WERI-Rb-1 (cell line): ENCODE measurements at places on chromosomes 11 and 22.

DNA sequence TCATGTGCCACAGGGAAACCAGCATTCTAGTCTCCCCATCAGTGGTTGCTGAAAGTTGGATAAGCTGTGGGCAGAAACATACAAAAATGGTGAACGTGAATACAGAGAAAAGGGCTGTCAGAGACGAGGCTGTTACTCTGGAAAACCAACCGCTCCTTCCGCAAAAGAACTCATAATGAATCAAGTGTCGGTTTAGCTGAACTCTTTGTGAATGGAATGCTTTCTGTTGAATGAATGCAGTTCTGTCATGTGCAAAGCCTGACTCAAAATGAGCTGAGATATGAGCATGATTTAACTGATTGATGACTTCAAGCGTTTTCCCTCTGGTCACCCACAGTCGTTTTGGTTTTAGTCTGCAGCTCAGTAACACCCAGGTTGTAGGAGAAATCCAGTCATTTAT lies 298.3 kb downstream of the ETS1 start:
- no peak for DNase-seq

DNA sequence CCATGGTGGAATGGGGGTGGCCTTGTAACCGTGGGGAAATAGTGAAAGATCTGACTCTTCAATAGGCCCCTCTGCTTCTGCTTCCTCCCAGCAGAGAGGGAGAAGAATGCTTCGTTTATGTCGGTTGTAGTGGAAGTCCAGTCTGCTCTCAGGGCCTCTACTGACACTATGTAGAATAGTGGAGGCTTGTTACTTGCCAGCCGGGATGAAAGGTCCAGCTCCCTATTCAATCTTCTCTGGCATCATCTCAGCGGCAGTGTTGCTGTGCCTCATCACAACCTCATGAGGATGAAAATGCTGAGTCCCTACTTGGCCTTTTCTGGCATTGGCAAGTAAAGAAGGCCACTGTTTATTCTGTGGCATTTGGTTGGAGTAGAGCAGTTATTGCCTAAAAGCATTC lies 820.9 kb upstream of the TENM4 start:
- DNase-seq: no peak

DNA sequence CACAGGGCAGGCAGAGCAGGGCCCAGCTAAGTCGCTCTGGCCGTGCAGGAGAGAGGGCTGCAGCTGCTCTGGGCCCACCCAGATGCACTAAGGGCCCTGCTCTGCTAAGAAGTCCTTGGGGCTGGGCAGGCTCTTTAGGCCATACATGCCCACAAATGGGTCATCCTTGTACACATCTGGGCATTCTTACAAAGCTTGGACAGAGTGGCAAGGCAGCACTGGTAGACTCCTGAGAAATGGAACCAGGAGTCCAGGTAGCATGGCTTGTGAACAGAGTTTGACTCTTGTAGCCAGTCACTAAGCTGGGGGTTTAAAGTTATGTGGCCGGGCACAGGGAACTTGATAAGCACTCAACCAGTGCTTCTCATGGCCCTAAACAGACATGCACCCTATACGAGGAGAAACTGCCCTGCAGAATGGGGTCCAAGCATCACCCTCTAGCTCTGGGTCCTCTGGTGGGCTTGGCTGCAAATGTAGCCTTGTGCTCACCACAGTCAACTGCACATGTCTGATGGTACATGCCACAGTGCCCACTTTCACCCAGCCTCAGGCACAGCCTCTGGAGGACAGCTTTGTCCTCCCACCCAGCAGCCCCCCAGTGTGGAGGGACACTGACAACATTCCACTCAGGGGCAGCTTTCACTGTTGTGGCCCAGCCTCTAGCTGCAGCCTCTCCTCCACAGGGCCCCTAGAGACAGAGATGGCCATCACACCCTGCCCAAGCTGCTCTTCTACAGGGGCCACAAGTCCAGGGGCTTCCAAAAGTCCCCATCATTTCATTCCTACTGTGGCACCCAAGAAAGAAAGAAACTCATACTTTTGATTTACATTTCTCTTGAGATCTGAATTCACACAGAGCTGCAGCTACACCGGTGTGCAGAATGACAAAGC lies 75.2 kb downstream of the DGCR2 start:
- DNase-seq: no peak

GRCh38 chr11:93392867-93393266 lies 62.3 kb downstream of the DEUP1 start:
- no peak for DNase-seq

DNA sequence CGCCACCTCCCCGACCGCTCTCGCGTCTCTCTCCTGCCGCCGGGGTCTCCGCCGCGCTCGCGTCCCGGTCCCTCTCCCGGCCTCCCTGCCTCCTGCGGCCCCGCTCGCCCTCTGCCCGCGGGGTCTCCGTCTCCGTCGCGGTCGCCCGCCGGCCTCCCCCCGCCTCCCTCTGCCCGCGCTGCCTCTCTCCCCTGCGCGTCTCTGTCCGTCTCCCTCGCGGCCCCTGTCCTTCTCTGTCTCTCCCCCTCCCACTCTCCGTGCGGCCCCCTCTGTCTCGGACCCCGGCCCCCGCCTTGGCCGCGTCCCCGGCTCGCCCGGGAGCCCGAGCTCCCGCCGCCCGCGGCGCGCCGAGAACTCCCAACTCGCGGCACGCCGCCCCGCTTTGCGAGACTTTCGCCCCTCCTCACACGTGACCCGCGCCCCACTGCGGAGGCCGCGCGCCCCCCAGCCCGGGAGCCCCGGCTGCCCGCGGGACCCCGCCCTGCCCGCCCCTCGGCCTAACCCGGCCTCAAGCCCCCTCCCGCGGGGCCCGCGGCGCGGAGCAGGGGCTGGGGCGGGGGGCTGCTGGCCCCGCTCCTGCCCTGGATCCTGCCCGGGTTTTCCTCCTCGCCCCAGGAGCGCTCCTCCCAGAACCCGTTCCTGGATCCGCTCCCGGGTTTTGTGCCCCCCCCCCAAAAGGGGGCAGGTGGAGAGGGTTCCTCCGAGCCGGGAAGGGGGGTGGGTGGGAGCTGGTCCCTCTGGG lies 702 bp upstream of the KCNJ4 start:
- peak; percentile 48 for DNase-seq

DNA sequence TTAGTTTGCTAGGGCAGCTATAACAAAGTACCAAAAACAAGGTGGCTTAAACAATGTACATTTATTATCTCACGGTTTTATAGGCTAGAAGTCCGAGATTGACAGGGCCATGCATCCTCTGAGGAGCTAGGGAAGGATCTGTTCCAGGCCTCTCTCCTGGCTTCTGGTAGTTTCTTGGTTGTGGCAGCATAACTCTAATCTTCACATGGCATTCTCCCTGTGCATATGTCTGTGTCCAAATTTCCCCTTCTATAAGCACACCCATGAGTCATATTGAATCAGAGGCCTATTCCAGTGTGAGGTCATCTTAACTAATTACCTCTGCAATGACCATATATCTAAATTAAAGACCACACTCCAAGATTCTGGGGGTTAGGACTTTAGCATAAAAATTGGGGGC lies 31.3 kb upstream of the MMP13 start:
- no peak for DNase-seq

- peak; percentile 50 for DNase-seq
Measured at GRCh38 chr11:64650923-64651523, 60.0 kb downstream of the SLC22A12 start.

GRCh38 chr11:35121326-35121865 lies 17.6 kb upstream of the CD44 start:
- DNase-seq: no peak

DNA sequence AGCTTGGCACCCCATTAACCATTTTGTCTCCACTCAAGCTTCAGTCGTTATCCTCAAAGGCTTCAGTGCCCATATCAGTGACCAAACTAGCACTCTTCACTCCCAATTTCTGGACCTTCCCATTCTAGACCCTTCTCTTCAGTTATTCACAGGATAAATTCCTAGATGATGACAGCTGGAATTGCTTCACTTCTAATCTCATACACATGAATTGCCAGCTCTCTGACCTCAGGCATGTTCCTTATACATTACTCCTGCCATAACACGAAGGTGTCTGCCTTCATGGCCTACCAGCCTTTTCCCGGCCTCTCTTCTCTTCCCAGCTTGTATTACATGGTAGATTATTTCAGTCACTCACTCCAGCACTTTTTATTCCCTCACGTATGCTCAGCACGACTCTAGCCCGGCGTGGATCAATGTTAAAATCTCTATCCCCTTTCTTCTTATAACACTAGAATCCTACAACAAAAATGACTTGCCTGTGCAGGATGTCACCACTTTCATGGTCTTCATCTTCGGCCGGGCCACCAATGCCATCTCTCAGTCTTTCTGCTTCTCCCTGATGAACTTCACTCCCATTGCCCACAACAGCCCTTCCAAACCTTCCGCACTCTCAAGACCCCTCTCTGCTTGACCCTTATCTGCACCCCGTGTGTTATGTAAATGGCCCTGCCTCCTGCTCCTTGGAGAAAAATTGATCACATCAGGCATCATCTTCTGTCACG lies 36.9 kb downstream of the EIF3F start:
- DNase-seq: no peak

DNA sequence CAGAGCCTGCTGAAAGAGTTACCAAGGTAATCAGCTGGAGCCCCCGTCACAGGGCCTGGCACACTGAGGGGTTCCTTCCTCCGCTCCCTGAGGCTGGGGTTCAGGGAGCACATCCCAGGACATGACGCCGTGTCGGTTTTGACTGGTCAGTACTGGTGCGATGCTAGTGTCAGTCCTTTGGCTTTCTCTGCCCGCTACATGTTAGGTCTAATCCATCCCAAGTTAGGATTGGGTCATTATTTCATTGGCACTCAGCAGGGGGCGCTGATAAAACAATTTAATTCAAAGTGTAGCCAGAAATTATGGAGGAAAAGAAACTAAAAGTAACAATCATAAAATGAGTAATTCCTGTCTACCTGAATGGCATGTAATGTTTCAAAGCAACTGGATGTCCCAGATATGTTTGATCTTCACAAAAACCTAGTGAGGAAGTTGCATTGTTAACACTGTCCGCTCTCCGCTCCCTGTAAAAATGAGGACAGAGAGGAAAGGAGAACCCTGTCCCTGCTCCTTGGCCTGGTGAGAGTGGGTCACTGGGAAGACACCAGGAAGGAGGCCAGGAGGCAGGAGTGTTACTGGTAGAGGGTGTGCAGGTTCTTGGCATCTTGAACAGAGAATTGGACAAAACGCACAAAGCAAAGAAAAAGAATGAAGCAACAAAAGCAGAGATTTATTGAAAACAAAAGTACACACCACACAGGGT lies 27.1 kb downstream of the TSKU start:
- peak; percentile 46 for DNase-seq

- peak; percentile 58 for DNase-seq
Measured at GRCh38 chr11:71252770-71253730, 673 bp upstream of the SHANK2 start.

GRCh38 chr11:76415073-76415472 lies 29.7 kb upstream of the EMSY start:
- DNase-seq: no peak

DNA sequence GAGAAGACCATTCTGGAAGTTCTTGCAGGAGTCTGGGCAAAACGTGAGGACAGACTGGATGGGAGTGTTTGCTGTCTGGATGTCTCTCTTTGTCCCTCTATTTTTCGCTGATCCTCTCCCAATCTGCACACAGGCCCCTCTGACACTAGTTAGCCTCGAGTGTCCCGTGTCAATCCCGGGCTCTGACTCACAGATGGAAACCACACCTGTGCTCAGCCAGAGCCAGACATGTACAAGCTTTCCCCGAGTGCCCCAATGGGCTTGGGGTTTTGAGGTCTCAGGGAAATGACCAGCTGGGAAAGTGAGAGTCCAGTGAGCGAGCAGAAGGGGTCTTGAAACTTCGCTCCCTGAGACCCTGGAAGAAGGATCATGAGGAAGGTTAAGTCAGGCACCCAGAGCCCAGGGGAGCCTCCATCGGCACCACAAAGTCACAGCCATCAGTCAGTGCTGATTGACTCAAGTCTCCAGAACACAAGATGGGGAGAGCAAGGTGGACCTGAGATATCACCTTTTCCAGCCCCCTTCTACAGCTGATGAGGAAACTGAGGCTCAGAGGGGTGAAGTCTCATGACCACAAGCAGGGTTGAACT lies 13.9 kb downstream of the APOL2 start:
- DNase-seq: no peak

- no peak for DNase-seq
Measured at GRCh38 chr22:26463101-26463661, 20.4 kb downstream of the HPS4 start.

DNA sequence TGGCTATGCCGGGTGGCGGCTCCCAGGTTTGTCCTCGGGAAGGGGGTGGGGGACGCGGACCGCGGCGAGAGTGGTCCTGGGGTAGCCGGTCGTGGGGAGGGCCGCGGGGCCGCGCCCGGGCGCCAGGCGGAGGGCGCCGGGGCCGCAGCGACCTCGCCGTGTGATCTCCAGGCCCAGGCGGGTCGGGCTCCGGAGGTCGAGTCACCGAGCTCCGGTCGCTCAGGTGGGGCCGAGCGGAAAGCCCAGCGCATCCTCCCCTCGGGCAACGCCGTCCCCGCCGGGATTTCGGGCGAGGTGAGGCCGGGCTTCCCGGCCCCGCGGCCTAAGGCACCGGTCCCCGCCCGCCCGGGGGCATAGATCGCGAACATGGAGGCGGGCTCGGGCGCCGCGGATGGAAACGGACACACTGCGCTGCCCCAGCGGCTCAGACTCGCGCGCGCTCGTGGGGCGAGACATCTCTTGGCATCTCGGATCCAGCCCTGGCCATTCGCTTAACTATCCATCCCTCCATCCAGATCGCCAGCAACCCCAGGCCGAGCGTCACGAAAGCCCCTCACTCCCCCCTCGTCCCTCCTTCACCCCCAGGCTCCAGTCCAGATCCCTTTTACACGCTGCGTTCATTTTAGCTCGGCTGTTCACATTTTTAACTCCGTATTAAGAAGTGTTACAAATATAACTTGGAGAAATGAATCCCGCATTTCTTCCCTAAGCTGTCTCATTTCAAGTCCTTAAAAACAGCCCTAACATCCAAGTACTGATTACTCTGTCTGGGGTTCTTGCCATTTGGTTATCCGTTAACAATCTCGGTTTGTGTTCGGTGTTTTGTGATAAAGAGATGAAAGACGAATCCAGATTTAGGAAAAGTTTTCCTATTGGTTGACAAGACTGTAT lies 460 bp downstream of the ZC3H12C start:
- DNase-seq: peak; percentile 47

DNA sequence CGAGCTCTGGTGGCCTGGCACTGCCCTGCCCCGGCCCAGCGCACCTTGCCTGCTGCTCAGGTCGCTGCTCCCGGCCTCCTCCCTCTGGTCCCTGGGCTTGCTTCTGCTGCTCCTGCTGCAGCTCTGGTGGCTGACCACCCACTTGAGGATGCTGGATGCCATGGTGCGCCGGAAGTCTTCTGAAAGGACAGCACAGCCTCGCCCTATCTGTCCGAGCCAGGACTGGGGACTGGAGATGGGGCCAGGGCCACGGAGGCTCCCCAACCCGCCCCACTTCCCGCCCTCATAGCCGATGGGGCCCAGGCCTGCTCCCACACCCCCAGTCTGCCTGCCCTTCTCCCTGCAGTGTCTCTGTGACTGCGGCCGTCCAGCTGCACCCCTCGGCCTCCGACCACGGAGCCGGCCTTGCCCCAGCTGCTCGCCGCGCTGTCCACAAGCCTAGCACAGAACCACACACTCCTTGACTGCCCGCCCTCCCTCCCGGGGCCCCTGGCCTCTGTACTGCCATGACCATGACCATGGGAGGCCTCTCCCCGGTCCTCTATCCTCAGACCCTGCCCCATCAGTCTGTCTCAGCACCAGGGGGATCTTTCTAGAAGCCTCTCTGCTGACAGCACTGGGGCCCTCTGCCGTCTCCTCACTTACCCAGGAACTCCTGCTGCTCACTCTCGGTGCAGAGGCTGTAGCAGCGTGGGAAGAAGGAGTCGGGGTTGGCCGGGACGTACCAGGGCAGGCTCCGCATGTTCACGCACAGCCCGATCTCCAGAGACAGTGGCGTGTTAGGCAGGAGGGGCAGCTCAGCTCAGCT lies 12.7 kb downstream of the TTLL8 start:
- no peak for DNase-seq

GRCh38 chr11:68912254-68912653 lies 8.6 kb downstream of the IGHMBP2 start:
- no peak for DNase-seq
